ENCODE measurements at places on chromosomes 12 and 14.

DNA sequence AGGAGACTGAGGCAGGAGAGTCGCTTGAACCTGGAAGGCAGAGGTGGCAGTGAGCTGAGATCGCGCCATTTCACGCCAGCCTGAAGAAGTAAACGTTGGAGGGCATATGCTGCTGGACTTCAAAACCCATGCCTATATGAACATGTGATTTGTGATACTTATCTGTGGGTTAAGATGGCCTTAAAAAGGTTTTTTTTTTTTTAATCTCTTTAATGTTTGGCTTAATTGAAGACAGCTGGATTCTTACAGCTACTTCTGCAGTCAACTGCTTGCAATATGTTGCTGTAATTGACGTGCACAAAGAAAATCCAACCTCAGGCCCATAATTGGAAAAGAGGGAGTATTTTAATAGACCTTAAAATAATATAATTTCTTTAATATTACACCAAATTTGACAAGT, 1.5 kb upstream of the B3GNT4 start:
- DNase-seq = no peak

DNA sequence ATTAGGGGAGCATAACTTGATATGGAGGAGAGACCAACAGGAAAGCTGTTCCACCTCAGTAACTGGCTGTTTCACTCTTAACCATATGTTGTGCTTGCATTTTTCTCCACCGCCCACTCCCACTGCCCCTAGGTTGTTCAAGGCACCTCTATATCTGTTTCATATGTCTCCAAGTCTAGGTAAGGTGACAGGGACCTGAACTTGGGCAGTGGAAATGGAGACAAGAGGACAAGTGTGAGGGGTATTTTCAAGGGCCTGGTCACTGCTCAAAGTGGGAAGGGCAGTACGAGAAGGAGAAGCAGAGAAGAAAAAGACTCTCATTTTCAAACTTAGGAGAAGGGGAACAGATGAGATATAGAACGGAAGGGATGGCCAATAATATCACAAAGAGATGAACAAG, 3.1 kb downstream of the SLC38A1 start:
- no peak for DNase-seq

GRCh38 chr12:7892186-7892980, 19.7 kb upstream of the SLC2A14 start:
- no peak for DNase-seq

GRCh38 chr12:22115711-22116110, 69.7 kb downstream of the CMAS start:
- DNase-seq = no peak

- DNase-seq = no peak
Measured at GRCh38 chr14:75068294-75069120, 934 bp upstream of the ZC2HC1C start.

GRCh38 chr12:48828293-48828692, 10.0 kb downstream of the CACNB3 start:
- DNase-seq = no peak

GRCh38 chr12:108568338-108569154, 6.2 kb downstream of the ISCU start:
- DNase-seq = peak; percentile 77
